Cardiac muscle cell (in vitro differentiated cells and primary cell): ENCODE measurements at places on chromosomes 12 and 14.

GRCh38 chr14:65057695-65058094 lies 44.6 kb downstream of the MAX start:
- DNase-seq: no peak

DNA sequence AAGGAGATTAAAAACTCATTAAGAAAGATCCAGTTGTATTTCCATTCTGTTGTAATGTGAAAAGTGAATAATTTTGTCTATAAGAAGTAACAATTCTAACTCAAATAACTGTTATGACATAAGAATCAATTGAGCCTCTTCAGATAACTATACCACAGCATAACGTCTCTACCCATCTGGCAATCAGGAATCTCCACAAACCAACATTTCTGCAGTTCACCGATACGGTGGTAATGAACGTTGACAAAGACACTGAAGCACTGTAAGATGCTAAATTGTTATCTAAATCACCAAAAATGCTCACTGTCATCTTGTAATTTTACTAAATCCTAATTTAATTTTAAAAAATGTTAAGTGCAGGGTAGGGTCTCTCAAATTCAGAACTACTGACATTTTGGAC lies 130.9 kb upstream of the USP15 start:
- no peak for DNase-seq

DNA sequence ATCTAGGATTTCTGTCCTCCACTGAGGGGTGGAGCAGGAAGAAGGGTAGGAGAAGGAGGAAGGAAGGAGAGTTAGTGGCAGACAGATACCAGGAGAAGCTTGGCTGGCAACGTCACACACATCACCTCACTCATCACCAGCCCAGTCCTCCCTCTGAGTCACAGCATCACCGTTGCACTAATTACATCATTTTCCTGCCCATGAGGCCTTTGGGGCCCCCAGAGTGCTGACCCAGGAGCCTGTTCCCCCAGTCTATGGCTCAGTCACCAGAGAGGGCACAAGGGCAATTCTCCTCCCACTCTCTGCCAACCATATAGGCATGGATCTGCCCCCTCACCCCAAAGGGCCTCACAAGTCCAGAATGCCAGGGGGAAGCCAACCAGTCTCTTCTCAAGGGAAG lies 4.6 kb downstream of the RND1 start:
- DNase-seq: no peak

DNA sequence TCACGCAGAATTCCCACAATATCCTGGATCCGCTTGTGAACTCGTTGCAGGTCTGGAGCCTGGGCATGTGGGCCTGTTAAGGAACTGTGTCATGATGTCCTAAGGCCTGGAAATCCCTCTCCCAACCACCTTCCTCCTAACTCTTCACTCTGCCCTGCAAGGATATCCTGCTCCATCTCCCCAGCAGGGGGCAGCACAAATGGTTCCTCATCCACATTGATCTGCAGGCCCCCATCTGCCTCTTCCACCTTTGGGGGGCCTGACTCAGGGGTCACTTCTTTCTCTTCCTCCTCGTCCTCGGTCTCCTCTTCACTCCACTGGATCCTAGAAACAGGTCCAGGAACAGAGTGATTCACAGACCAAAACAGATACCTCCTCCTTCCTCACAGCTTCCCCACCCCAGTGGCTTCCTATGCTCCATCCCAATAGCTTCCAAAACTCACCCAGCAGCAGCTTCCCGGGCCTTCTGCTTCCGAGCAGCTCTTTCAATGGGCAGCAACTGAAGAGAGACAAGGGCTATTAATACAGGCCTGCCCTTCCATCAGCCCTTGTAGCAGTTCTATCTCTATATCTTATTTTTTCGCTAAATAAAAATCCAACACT lies 4.5 kb downstream of the NOP2 start:
- peak; percentile 60 for DNase-seq
